ENCODE measurements at places on chromosomes 2 and 18. TPM values are rescaled to one million over a fixed set of nuclear protein-coding genes. Genes with fewer than 3 reads are reported as not detected.

Gene EML6
- total RNA-seq = 1.1 TPM

Gene KCNG2
- total RNA-seq = not detected

Gene SDC1
- 0.24 TPM for total RNA-seq

Gene NTSR2
- not detected for total RNA-seq

Gene ZFP36L2
- total RNA-seq = 43.2 TPM

Gene GALNT5
- 0.67 TPM for total RNA-seq

Gene LNPK
- 14.8 TPM for total RNA-seq

Gene SERPINB8
- 8.4 TPM for total RNA-seq

GRCh38 chr2:135893374-135893794 lies 17.1 kb upstream of the MCM6 start:
- H3K4me1 ChIP-seq = no peaks in the 10 kb centered on the region
- no peak overlapping the region for H3K27ac ChIP-seq
- no peaks in the 10 kb centered on the region for H3K36me3 ChIP-seq
- DNase-seq = no peak
- no peaks in the 10 kb centered on the region for H3K27me3 ChIP-seq

GRCh38 chr2:239197146-239197545 lies 203.7 kb downstream of the HDAC4 start:
- H3K27me3 ChIP-seq = no peaks in the 10 kb centered on the region
- H3K4me3 ChIP-seq = no peak overlapping the region
- peaks cover 6% of the 10 kb centered on the region for H3K36me3 ChIP-seq

GRCh38 chr2:239467956-239468490 lies 67.2 kb upstream of the HDAC4 start:
- H3K4me1 ChIP-seq = peaks cover 31% of the 10 kb centered on the region
- no peak for DNase-seq
- H3K4me3 ChIP-seq = no peak overlapping the region
- no peaks in the 10 kb centered on the region for H3K36me3 ChIP-seq
- H3K27me3 ChIP-seq = no peaks in the 10 kb centered on the region
- H3K27ac ChIP-seq = no peak overlapping the region

GRCh38 chr2:71932780-71933466 lies 214.7 kb downstream of the CYP26B1 start:
- H3K4me3 ChIP-seq = no peak overlapping the region
- no peaks in the 10 kb centered on the region for H3K27me3 ChIP-seq
- H3K4me1 ChIP-seq = no peaks in the 10 kb centered on the region

GRCh38 chr2:191018643-191019119 lies 4.7 kb upstream of the STAT1 start:
- H3K27ac ChIP-seq = no peak overlapping the region
- no peaks in the 10 kb centered on the region for H3K36me3 ChIP-seq
- DNase-seq = no peak

- no peak for DNase-seq
- H3K36me3 ChIP-seq = peaks cover 12% of the 10 kb centered on the region
- no peak overlapping the region for H3K4me3 ChIP-seq
- H3K27me3 ChIP-seq = no peaks in the 10 kb centered on the region
- H3K27ac ChIP-seq = no peak overlapping the region
- no peaks in the 10 kb centered on the region for H3K4me1 ChIP-seq
These were observed 31.2 kb upstream of the TBR1 start for GRCh38 chr2:161384864-161385263.

DNA sequence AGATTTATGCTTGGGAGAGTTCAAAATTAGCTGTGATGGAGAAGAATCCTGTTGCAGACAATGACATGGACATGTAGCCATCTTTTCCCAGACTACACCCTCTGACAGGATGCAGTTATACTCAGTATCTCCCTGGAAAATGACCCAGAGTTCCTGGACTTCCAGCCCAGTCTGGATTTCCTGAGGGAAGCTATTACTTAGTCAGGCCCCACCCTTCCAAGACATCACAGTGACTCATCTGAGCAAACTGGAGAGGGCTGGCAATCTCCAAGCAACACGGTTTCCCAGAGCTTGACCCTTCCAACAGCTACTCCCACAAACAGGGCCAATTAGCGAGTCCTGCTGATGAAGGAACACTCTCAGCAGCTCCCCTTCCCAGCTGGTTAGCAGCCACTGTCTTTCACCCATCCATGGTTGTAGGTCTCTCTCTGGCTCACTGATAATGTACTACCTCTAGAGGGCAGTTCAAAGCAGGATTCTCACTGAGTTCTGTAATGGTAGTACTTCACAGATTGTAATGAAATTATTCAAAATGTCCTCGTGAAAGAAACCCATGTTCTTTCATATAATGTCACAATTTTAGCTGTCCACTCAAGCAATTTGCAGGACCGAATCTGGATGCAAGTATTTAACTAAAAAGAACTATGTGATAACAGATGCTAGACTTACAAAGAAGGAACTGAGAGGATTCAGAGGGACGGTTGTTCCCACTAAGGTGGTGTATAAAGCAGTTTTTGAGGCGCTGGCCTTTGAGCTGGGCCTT lies 110.2 kb downstream of the MDH1 start:
- no peaks in the 10 kb centered on the region for H3K27me3 ChIP-seq
- peak; percentile 89 for DNase-seq
- H3K4me1 ChIP-seq = peaks cover 8% of the 10 kb centered on the region
- no peak overlapping the region for H3K4me3 ChIP-seq
- no peaks in the 10 kb centered on the region for H3K36me3 ChIP-seq

DNA sequence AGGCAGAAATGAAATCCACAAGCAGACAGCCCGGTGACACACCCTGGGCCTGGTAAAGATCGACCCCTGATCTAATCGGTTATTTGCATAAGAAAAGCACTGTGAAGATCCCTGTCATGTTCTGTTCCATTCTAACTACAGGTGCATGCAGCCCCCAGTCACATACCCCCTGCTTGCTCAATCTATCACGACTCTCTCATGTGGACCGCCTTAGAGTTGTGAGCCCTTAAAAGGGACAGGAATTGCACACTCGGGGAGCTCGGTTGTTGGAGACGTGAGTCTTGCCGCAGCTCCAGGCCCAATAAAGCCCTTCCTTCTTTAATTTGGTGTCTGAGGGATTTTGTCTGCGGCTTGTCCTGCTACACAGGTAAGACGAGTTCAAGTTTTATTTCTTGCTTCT lies 13.4 kb upstream of the IL1B start:
- no peaks in the 10 kb centered on the region for H3K4me1 ChIP-seq
- DNase-seq = no peak
- no peak overlapping the region for H3K27ac ChIP-seq
- H3K36me3 ChIP-seq = no peaks in the 10 kb centered on the region
- no peak overlapping the region for H3K4me3 ChIP-seq
- H3K27me3 ChIP-seq = no peaks in the 10 kb centered on the region

DNA sequence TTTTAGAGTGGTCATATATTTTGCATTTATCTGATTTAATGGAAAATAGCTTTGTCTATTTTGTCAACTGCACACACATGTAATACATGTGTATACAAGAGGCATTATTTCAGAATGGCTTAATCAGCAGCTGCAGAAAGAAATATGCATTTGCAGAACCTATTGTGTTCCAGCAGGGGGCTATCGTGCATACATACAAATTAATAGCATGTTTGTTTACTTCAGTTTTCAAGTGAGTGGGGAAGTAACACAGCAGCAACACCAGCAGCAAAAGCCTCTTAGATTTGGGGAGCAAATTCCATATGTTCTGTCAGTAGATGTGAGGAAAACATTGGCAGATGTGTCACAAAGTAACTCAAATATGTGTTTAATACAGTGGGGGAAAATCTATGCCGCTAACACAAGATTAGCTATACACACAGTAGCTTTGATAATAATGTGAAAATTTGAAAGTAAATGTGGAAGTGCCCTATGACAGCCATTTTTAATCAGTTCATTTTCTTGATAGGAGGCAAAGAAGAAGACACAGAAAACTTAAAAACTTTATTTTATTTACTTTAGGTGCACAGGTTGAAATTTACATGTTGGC lies 218.1 kb downstream of the WDR7 start:
- no peaks in the 10 kb centered on the region for H3K4me1 ChIP-seq
- H3K27me3 ChIP-seq = no peaks in the 10 kb centered on the region
- H3K27ac ChIP-seq = no peak overlapping the region

DNA sequence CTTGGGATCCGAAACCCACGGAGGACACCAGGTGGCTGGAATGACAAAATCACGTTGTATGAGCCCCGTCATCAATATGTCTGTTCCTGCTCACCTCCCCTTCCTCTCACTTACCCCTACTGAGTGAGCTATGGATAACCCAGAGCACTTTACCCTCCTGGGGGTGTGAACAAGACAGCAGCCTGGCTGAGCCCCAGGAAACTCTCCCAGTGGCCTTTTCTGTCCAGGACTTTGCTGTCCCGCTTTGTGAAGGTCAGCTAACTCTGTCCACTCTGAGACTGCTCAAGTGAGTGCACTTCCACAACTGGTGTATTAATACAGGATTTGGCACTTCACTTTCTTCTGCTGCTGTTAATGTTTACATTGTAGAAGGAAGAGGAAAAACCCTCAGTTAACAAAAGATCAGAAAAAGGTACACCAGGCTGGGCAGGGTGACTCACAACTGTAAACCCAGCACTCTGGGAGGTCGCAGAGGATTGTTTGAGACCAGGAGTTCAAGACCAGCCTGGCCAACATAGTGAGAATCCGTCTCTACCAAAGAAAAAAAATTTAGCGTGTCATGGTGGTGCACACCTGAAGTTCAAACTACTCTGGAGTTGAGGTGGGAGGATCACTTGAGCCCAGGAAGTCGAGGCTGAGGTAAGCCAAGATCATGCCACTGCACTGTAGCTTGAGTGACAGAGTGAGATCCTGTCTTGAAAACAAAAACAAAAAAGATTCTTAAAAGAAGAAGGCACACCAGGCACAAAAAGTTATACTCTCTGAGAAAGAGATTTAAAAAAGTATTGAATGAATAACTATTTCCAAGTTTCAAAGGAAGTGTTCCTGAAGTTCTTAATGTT lies 90.3 kb downstream of the CLHC1 start:
- no peak overlapping the region for H3K4me3 ChIP-seq
- H3K27ac ChIP-seq = no peak overlapping the region

GRCh38 chr2:9071032-9071431 lies 67.5 kb upstream of the MBOAT2 start:
- H3K27me3 ChIP-seq = no peaks in the 10 kb centered on the region
- H3K36me3 ChIP-seq = no peaks in the 10 kb centered on the region
- no peak overlapping the region for H3K4me3 ChIP-seq
- H3K27ac ChIP-seq = no peak overlapping the region
- no peaks in the 10 kb centered on the region for H3K4me1 ChIP-seq
- no peak for DNase-seq

GRCh38 chr2:109410039-109410815 lies 203.5 kb downstream of the SEPTIN10 start:
- H3K27ac ChIP-seq = no peak overlapping the region
- DNase-seq = peak; percentile 72
- H3K4me1 ChIP-seq = no peaks in the 10 kb centered on the region
- H3K36me3 ChIP-seq = no peaks in the 10 kb centered on the region
- H3K27me3 ChIP-seq = no peaks in the 10 kb centered on the region

- no peaks in the 10 kb centered on the region for H3K4me1 ChIP-seq
- DNase-seq = no peak
- H3K27ac ChIP-seq = no peak overlapping the region
- no peaks in the 10 kb centered on the region for H3K36me3 ChIP-seq
- no peaks in the 10 kb centered on the region for H3K27me3 ChIP-seq
These were observed 37.6 kb downstream of the CCBE1 start for GRCh38 chr18:59659508-59660170.

DNA sequence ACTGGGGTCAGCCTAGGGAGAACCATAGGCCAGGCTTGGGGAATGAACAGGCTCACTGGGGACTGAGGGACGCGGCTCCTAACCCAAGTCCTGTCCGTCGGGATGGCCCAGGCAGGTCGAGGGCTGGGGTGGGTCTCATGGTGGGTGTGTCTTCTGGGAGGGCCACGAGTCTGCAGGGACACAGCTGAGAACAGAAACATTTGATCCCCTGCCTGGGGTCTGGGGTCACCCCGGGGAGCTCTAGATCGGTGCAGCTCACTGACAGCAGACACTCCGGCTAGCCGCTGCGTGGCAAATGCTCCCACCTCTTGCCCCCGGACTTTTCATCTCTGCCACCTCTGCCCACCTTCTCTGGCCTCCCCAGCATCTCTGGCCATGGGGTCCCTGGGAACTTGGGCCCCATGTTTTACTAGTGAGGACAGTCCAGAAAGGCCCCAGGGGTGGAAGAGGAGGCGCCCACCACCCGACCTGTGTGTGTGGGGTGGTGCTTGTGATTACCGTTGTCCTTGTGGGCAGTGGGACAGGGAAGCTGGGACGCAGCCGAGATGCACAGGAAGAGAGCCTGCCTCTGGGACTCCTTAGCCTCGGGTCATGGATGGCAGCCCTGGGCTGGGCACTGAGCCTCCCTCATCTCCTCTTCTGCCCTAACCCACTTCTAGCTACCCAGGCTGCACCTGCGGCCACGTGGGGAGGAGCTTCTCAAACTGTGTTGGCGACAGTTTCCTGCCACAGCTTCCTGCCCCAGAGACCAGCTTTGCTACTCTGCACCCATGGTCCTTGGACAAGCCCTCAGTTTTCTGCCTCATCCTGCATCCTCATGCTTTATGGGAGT lies 4.9 kb downstream of the ZAP70 start:
- H3K27ac ChIP-seq = no peak overlapping the region
- H3K4me3 ChIP-seq = no peak overlapping the region
- H3K27me3 ChIP-seq = no peaks in the 10 kb centered on the region

- no peak overlapping the region for H3K4me3 ChIP-seq
- H3K27ac ChIP-seq = peak overlapping the region; percentile 34
- H3K4me1 ChIP-seq = no peaks in the 10 kb centered on the region
- H3K36me3 ChIP-seq = no peaks in the 10 kb centered on the region
- DNase-seq = no peak
These were observed 127.8 kb downstream of the TRIB2 start for GRCh38 chr2:12844511-12844910.

GRCh38 chr2:6954586-6954985 lies 37.4 kb downstream of the RNF144A start:
- H3K27ac ChIP-seq = no peak overlapping the region
- no peaks in the 10 kb centered on the region for H3K27me3 ChIP-seq
- DNase-seq = no peak
- H3K36me3 ChIP-seq = no peaks in the 10 kb centered on the region
- H3K4me1 ChIP-seq = no peaks in the 10 kb centered on the region

- no peaks in the 10 kb centered on the region for H3K27me3 ChIP-seq
- no peak for DNase-seq
- no peaks in the 10 kb centered on the region for H3K4me1 ChIP-seq
These were observed 33.2 kb downstream of the MLPH start for GRCh38 chr2:237520290-237520689.

DNA sequence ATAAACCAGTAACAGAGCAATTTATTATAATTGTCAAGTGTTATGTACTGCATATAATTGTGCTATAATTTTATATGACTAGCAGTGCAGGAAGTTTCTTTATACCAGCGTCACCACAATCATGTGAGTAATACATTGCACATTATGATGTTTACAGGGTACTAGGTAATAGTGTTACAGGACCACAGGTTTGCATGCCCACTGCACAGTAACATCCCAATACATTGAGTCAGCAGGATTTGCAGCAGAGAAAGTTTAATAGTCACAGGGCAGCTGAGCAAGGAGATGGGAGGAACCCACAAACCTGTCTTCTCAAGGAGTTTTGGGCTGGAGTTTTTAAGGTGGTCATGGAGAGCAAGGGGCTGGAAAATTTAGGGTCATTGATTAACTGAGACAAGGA lies 1042.9 kb upstream of the ACVR2A start:
- no peaks in the 10 kb centered on the region for H3K36me3 ChIP-seq
- DNase-seq = no peak
- no peak overlapping the region for H3K4me3 ChIP-seq
- H3K4me1 ChIP-seq = no peaks in the 10 kb centered on the region
